ENCODE measurements at places on chromosomes 3 and 15.
A peak's percentile ranks its signal among the peaks of the same experiment; 100 is the strongest.

GRCh38 chr3:13831386-13831996, 48.4 kb downstream of the WNT7A start:
- no peak for DNase-seq

- peak; percentile 44 for DNase-seq
Observed at GRCh38 chr3:134651347-134652041, 672 bp upstream of the KY start.

DNA sequence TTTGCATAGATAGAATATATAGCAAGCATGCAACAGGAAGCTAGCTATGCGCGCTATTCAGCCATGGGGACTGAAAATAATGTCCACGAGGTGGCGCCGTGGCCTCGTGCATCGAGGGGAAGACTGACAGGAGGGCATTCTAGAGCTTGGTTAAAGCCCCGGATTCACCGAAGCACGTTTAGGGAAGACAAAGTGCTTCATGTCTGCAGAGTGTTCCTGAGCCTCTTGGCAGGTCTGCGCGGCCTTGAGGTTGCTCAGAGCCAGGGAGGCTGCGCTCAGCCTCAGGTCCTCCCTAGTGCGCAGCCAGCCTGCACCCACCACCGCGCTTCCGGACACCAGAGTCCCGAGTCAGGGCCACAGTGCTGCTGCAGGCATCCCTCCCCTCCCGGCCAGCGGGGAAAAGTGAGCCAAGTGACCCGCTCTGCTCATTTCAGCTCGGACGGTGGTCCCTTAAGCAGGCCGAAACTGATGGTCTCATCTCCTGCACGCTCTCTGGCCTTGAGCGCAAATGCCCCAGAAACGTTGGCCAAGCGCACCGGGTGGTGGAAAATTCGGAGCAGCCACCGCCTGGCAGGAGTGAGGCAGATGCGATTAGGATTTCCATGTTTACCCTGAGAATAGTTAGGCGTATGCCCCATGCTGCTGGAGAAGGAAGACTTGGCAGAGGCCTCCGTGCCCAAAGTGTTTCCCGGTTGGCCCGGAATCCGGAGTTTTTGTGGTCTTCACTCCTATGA, 24.8 kb downstream of the GABRA5 start:
- DNase-seq, result peak; percentile 82

DNA sequence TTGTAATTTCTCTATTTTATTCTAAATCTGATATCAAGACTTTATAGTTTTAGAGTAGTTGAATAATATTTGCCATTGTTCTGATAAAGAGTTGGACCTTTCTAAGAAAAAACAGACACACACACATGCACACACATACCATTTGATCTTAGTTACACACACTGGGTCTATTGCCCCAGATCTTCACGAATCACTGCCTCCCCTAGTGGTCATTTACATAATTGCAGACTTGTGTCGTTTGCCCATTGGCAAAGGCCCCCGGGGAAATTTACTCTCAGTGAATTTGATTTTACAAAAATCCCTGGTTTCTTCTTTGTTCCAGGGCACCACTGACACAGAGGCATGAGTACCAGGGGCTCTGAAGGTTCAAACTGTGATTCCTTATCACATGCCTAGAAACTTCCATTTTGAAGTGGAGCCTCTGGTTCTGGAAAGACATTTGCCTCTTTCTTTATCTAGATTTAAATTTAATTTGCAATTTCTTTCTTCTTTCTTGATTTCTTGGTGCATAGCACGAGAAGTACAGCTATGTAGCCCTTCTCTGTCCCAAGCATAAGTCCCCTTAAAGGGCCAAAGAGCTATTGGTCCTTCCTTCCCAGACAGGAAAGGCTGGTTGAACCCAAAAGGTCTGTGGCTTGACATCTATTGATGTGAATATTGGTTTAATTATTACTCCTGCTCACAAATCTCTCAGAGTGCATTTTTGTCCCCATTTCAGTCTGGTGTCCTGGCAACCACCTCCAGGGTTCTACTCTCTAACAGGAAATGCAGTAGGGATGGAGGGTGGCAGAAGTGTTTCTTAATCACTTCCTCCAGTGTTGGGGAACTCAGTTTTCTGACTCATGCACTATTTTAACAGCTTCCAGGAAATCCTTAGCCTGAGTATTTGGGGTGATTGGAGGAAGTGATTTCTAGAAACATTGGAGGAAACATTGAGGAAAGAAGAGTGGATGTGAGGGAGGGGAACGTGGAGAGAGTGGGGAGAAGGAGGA, 32.4 kb upstream of the SLC6A11 start:
- peak; percentile 46 for DNase-seq

- no peak for DNase-seq
Observed at GRCh38 chr15:77027697-77028450, 32.9 kb downstream of the PSTPIP1 start.

GRCh38 chr3:6821411-6821810, 39.5 kb upstream of the GRM7 start:
- DNase-seq, result no peak

DNA sequence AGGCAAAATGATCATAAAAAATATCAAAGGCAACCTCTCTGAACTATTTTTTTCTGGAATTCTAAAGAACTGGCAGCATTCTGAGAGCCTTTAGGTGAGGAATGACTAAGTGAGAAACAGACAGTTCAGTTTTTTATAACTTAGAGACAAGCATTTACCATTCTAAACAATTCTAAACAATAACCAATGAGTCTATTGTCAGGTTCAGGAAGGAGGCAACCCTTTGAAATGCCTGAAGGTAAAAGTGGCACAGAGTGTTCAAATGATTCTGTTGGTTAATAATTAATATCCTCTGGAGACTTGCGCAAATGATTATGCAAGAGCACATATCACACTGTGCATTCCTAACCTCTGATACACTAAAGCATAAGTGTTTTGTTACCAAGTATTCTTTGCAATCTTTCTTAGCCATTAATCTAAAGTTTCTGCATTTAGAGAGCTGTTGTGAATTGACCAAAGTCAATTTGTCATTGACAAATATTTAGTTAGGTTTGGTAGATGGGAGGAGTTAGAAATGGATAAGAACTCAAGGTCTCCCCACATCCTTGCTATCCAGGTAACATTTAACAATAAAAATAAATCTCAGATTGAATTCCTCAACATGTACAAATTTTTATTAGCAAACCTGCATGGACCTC, 9.2 kb upstream of the TGFBR2 start:
- DNase-seq, result no peak

DNA sequence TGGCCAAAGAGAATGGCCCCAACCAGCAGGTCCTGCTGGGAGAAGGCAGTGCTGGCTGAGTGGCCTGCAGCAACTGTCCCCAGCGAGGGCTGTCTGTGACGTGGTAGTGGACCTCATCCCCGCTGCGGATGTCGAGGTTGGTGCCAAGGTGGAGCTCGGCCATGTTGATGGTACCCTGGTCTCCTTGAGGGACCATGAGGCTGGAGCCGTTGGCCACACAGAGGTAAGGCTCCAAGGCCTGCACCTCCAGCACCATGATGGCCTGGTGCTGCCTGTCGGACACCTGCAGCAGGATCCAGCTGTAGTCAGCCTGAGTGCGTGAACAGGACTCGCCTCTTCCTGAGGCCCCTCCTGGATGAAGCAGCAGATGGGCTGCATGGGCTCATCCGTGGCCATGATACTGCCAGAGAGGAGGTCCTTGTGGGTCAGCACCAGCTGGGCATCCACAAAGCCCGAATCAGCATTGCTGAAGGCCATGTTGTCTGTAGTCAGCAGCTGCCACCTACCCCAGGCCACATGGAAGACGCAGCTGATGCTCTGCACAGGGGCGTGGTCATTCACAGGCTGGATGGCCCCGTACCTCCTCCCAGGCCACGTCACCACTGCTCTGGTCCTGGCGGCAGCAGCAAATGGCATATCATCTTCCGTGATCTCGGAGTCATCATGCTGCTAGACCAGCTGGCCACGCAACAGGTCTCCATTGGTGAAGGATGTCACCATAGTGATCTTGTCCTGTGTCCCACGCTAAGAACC, 167.5 kb downstream of the GOLGA6L4 start:
- no peak for DNase-seq

GRCh38 chr15:48096813-48097212, 24.0 kb upstream of the SLC24A5 start:
- no peak for DNase-seq

GRCh38 chr3:15440891-15441290, 13.5 kb downstream of the EAF1 start:
- DNase-seq, result no peak

- no peak for DNase-seq
Observed at GRCh38 chr3:39122813-39123212, 15.3 kb downstream of the TTC21A start.
